ENCODE measurements at places on chromosomes 5 and 9.

- peak; percentile 97 for DNase-seq
Observed at GRCh38 chr5:10018201-10019069, 231.3 kb downstream of the ATPSCKMT start.

DNA sequence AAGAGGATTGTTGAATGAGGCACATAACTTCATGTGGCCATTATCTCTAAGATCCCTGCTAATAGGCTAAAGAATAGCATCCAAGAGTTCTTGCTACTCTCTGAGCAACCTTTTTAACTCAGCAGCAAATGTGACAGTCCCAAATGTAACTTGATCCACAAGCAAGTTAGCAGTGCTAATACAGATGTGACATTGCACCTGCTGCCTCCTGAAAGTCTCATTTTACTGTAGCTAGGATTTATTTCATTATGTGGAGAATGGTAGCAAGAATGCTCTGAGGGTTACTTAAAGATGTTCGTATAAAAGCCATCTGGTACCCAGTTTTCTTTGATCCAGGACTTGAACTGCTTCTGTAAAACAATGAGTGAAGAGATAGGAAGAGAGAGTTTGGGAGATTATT lies 45.8 kb downstream of the CDH10 start:
- no peak for DNase-seq

- no peak for DNase-seq
Observed at GRCh38 chr5:127518319-127518621, 830 bp downstream of the PRRC1 start.

- DNase-seq = no peak
Observed at GRCh38 chr9:73515216-73515615, 363.6 kb downstream of the ANXA1 start.

DNA sequence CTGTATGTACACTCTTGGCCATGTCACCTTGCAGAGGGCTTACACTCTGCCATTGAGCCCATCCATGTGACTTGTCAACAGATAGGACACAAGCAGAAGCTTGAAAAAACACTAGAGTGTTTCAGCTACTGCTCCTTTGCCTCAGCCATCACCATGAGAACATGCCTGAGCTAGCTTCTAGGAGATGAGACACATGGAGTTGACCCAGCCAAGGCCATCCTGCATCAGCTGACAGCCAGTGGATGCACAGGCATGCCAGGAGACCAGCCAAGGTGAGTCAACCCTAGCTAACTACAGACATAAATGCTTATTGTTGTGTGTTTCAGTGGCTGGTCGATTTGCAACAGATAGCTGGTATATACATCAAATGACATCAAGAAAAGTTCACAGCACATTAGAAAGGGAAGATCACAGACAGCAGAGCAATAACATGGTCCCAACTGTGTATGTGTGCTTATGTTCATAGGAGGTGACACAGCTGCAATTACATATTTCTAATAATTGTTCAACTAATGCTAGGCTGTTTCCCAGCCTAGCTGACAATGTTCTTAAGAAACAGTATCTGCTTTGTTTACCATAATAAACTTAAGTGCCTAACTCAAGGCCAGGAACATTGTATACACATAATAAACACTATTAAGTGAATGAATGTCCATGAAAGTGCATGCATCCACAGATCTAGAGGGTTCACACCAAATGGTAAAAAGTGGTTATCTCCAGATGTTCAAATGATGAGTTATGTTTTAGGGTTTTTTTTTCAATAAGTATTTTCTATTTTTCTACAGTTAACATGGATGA lies 105.7 kb downstream of the SPOCK1 start:
- DNase-seq = no peak

- DNase-seq = no peak
Observed at GRCh38 chr5:158233735-158234322, 374.9 kb upstream of the CLINT1 start.

DNA sequence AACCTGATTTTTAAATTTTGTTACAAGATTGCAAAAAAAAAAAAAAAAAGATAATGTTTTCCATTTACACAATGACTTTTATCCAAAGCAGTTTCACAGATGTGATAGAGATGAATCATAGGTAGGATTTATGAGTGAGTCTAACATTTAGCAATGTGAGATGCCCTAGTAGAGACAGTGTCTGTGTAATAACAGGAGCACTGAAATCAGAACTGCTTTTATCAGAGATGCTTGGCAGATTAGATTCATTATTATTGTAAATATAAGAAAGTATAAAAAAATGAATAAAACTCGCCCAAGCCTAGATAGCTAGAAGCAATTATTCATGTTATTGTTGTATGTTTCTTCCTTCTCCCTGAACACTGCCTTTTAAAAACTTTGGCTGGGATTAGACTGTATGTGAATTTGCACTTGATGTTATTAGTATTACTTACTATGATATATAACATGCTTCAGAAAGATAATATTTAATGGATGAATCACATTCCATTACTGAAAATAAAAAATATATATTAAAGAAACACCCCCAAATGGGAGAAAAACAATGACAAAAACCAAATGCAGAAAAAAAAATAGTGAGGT lies 567.3 kb upstream of the KLF4 start:
- peak; percentile 85 for DNase-seq

- DNase-seq = no peak
Observed at GRCh38 chr9:6829536-6829935, 71.8 kb downstream of the KDM4C start.

GRCh38 chr5:158431369-158432029 lies 572.6 kb upstream of the CLINT1 start:
- DNase-seq = no peak

DNA sequence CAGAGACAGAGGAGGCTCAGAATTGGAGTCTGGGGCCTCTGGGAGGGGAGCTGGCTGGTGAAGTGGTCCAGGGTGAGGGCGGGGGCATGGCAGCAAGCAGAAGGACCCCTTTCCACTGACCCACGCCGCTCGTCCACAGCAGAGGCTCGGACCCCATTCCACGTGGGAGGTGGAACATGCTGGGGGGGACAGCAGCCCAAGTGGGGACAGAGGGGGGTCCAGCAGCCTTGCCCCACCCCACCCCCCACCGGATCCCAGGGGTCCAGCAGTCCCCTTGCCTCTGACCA lies 25.4 kb upstream of the NKD2 start:
- no peak for DNase-seq

DNA sequence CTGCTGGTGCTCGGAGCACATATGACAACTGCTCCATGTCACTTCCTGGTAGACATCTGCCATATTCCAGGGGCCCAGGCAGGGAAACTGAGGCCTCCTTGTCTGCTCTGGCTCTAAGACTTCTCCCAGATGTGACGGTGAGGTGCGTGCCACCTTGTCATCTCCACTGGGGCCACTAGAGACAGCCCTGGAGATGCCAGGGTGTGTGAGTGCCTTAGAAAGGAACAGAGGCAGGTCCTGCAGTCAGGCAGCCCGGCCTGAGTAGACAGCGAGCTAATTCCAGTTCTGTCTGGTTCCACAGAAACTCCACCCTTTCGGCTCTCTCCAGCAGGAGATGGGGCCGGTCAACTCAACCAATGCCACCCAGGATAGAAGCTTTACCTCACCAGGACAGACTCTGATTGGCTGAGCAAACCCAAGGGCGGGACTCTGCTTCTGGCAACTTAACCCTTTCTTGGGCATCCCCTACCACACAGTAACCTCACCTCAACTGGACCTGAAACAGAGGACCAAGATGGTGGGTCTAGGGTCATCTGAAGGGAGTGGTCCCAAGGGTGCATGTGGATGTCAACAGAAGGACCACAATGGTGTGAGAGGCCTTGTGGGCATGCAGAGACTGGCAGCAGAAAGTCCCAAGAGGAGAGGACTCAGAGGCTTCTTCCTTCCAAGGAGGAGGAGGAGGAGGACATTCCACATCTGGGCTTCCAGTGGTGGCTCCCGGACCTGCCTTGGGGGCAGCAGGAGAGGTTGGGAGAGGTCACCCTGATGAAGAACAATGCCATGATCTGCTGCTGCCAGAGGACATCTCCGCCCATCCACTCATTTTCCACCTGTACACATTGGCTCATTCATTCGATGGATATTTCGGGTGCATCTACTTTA lies 77.7 kb downstream of the RGS3 start:
- peak; percentile 72 for DNase-seq

GRCh38 chr5:116686438-116686837 lies 111.8 kb upstream of the SEMA6A start:
- DNase-seq = no peak

DNA sequence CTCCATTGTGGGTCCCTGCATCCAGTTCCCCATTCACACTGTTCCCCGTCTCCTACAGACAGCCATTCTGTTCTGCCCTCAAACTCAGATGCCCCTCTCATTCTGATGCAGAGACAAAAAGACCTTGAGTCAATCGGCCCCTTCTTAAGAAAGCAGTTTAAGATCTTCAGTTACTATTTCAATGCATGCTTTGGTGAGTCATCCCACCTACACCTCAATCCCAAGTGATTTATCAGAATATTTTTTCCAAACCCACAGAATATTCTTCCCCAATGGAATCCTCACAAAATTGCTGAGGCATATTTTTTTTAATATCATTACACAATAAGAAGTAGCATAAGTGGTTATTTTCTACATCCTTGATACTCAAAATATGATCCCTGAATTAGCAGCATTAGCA lies 92.4 kb upstream of the SLC1A1 start:
- DNase-seq = peak; percentile 15
